Stimulated activated CD4-positive, alpha-beta T cell treated with anti-CD3 and anti-CD28 coated beads, Interleukin-2, amount 100 ng/mL, for 4 hours (primary cell): ENCODE measurements at places on chromosomes 11 and 22.

DNA sequence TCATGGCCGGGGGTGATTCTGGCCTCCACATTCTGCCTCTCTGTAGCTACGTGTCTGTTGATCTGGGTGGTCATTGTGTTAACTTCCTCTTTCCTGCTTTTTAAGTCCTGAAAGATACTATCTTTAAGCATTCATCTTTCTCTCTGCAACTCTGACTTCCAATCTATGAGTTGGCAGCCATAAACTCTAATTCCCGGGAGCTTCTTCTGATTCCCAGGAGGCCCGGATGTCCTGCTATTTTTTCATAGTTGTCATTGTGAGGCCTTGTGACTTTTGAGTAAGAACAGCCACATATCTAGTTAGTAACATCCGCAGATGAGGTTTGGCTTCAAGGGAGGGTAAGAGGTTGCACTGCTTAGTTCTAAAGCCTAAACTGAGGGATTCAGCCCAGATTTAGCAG, 107.8 kb downstream of the SYN3 start:
- DNase-seq = no peak

GRCh38 chr11:7604331-7604955, 68.9 kb downstream of the CYB5R2 start:
- DNase-seq = no peak

DNA sequence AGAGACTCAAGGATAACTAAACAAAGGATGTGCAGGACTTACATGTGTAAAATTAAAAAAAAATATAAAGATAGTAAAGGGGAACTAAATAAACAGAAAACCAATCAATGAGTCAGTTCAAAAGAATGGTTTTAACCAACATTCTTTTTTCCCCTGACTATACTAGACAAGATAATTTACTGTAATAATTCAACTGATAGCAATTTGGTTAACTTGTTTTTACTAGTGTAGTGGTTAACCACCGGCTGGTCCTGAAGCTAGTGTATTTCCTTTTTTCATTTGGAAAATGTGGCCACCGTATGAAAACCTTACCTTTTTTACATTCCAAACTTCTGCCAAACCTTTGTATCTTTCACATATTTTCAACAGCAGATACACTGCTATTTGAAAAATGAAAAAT, 123.1 kb downstream of the ARHGAP42 start:
- DNase-seq = no peak

- DNase-seq = no peak
Measured at GRCh38 chr11:99142237-99142636, 121.5 kb downstream of the CNTN5 start.

DNA sequence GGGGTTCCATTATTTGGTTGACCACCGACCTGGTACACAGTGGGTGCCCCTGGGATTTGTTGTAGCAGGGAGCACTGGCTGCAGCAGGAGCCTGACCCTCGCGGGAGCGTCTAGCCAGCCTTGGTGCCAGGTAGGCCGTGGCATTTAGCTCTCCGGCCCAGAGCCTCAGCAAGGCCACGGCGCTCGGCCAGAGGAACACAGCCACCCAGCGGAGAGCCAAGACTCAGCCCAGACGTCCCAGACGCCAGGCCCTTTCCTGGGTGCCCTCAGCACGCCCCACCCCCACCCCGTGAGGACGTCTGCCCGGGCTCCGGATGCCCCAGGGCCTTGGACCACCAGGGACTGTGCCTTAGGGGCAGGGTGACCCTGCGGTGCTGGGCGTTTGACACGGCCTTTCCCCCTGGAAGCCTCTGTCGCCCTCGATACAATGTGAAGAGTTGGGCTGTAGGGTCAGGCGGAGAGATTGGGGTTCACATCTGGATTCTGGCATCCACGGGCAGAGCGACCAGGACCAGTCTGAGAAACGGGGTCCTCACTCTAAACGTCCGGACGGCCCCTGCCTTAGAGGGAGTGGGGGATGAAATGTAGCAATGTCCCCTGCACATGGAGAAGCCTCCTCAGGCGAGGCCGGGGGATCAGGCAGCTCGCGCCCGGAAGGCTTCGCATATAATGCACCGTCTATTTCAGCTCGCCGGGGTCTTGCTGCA, 99.2 kb upstream of the FGF3 start:
- no peak for DNase-seq

DNA sequence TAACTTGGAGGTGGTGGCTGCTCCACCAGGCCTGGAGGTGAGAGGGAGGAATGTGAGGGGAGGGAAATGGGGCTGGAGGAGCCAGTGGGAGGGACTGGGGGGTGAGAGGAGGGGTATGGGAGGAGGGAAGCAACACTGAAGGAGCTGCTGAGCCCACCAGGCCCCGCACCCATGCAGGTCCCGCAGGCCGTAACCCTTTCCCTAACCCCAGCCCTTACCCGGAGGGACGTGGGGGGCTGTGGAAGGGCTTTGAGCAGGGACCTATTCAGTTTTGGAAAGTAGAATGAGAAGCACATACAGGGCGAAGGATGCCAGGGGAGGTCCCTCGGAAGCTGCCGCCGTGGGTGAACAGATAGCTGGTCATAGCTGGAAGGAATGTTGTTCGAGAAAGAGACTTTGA, 33.9 kb upstream of the CRYBB3 start:
- no peak for DNase-seq
